KG1 (cell line): ENCODE measurements at places on chromosomes 5 and 9.

DNA sequence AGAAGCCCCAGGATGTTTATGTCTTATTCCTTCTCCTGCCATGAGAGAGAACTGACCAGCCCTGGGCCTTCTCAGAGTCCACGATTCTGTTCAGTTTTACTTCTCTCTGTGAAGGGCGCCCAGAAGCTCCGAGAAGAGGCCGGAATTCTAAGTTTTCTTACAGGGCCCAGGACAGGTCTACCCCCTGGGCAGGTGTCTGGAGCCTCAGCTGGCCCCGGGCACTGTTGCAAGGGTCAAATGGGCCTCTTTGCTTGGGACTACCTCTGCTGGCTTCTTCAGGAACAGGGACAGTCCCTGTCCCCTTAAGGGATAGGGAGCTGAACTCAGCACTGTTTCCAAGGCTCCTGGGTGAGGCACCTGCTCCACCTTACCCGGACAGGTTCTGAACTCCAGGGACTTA, 55.0 kb downstream of the RASGEF1C start:
- no peak for DNase-seq

- no peak for DNase-seq
These were observed 10.2 kb upstream of the GPR150 start for GRCh38 chr5:95609711-95610110.

DNA sequence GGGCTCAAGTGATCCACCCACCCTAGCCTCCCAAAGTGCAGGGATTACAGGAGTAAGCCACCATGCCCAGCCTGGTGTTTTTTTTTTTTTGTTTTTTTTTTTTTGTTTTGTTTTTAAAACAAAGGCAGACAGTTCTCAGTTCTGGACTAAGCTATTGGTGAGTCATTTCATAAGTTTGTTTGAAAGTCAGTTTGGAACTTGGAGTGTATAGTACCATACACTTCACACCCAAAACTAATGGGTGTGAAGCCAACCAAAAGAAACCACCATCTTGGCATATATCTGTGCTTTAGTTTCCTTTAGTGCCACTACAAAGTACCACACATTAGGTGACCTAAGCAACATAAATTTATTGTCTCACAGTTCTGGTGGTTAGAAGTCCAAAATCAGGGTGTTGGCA, 13.4 kb downstream of the MAST4 start:
- no peak for DNase-seq

GRCh38 chr9:73143711-73144328, 7.8 kb upstream of the ANXA1 start:
- DNase-seq: no peak

GRCh38 chr5:26003966-26004365, 1034.4 kb downstream of the CDH9 start:
- DNase-seq: no peak

GRCh38 chr5:66718374-66719002, 122.3 kb downstream of the MAST4 start:
- DNase-seq: no peak

DNA sequence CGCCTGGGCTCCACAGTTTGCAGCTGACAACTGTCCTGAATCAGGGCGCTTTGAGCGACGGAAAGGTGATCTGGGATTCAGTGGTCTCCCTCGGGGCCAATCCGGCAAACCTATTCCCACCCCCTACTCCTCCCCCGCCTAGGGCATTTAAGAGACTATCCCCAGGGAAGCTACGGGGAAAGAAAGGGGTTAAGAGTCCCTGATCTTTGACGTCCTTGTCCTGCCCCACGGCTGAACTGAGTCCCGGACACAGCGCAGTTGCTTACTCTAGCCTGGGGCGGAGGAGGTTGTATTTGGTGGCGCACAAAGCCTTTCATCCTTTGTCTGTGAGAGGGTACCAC, 3.4 kb downstream of the RORB start:
- DNase-seq: no peak

DNA sequence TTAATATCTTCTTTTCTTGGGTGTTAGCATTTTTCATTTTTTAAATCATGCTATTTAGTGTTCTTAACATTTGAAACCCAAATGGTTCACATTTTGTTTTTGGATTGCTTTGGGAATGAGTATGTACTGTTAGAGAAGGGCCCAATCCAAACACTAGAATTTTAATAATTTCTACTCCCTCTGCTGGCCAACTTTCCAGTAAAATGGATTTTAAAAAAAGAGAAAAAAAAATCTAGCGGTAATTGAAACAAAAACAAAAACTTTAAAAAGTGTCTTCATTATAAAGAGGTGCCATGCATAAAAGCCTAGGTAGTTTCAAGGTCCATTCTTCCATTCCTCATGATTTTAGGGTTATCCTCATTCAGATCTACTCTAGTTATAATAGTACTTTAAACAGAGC, 32.1 kb upstream of the RICTOR start:
- DNase-seq: no peak

DNA sequence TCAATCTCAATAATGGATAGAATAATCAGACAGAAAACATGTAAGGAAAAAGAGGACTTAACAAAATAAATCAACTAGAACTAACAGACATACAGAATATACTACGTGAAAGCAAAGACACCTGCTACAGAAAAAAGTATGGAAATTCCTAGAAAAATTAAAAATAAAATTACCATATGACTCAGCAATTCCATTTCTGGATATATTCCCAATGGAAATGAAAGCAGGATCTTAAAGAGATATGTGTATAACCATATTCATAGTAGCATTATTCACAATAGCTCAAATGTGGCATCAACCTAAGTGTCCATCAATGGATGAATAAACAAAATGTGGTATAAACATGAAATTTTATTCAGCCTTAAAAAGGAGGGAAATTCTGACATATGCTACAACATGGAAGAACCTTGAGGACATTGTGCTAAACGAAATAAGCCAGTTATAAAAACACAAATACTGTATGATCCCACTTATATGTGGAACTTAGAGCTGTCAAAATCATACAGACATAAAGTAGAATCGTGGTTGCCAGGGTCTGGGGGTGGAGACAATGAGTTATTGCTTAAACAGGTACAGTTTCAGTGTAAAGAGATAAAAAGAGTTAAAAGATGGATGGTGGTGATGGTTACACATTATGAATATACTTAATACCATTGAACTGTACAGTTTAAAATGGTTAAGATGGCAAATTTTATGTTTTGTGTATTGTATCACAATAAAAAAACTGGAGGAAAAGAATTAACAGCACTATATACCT, 6.9 kb downstream of the PLAA start:
- no peak for DNase-seq
